ENCODE measurements at places on chromosomes 16 and 17.

DNA sequence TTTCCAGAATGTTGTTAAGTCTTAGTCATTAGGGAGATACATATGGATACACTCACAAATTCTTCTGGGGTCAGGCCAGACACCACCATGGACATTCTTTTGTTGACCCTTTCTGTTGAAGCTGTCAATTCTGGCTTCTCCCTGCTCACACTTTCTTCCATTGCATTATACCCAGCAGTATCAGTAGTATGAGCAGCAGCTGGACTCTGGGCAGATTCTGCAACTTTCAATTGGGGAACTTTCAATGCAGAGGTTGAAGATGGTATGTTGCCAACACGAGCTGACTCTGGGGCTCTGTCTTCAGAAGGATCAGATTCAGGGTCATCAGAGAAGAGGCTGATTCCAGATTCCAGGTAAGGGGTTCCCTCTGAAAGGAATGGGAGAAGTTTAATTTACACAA lies 45.8 kb downstream of the RND2 start:
- no peak for DNase-seq

DNA sequence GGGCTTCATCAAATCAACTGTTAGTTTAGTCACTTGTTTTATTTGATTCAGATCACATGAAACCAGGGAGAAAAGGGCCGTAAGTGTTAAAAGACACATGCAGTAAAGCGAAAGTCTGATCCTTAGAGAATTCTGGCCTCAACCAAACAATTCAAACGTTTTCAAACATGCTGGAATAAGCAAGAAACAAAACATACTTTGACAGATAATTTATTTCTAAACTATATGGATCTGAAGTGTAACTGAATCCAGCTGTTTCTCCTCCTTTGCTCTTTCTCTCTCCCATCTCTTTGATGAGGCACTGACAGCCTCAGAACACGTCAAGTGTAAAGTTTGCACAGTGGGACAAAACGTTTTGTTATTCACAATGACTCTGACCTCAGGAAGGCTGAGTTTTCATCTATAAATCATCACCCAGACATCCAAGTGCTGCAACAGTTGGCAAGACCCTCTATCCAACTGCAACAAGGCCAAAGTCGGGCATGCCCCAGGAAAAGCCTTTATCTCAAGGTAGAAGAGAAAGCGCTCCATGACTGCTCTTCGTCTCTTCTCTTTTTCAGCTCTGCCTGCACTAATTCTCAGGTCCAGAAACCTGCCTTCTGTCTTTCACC lies 267.1 kb upstream of the MYOCD start:
- DNase-seq, result no peak

DNA sequence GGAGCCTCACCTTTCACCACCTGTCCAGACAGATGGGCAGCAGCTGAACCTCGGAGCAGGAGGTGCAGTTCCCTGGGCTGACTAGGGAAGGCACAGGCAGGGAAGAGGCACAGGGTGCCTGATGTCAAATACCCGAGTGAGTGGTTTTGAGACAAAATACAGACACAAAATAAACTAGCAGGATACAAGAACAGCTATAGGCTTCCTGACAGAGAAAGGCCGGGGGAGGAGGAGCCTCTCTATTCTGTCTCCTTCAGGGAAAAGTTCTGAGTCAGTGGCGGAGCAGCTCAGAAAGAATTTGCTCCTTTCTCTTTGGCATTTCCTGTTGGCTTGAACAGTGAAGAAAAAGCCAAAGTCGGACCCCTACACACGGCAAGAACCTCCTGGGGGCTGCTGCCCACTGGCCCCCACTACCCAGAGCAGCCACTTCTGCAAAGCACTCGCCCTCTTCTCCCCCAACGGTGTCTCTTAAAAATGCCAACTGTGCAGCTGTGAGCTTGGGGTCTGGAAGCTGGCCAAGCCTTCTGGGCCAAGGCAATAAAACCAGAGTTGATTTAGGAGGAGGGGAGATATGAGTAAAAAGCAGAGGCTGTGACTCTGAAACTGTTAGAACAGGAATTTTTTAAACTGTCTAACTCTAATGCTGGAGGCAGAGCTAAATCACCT lies 14.4 kb upstream of the FAAP100 start:
- DNase-seq, result no peak

DNA sequence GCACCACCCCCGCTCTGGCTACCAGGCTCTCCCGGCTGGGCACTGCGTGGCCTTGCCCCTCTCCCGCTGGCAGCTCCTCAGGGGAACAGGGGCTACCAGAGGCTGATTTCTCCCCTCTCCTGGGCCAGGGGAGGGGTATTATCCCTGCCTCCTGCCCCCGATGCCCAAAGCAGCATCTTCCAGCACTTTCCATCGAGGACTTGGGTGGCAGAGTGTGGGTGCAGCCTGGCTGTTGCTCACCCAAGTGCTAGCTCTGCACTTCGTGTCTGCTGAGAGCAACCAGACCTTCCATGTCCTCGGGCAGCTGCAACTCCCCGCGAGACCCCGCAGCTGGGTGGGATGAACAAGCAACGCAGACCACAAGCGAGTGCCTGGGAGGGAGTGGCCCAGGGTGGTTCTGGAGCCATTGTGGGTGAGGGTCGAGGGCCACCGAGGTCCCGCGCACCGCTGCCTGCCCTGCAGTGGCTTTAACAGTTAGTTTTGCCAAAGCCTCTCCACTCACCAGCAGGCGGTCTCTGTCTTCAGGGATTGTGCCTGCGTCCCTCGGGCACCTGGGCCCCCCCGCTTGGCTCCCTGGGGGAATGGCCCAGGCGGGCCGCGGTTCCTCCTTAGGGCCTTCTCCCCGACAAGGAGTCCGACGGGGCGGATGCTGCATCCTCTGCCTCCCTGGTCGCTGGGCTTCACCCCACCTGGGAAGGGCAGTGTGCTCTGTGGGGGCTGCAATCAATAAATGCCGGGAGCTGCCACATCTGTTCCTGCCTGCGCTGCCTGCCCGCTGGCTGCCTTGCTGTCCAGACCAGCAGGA lies 8.4 kb downstream of the SLC25A10 start:
- DNase-seq, result no peak

DNA sequence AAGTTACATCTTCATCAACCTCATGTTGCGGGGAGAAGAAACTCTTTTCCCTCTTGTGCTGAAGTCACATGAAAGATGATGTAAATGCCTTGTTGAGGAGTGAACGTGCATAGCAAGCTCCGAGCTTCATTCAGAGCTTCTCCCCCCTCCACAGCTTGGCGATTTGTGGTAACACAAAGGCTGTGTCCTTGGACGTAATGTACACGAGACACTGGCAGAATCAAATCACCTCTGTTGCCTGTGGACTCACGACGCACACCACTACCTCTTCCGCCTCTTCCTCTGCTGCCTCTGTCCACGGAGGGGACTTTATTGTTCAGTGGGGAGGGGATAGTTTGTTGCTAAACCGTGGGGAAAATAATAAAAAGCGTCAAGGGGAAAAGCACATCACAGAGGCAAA lies 54.9 kb upstream of the CHMP6 start:
- no peak for DNase-seq

Data from naive thymus-derived CD4-positive, alpha-beta T cell (primary cell).